ENCODE measurements at places on chromosomes 4 and X.

GRCh38 chrX:129347291-129347690 lies 176.0 kb downstream of the SMARCA1 start:
- DNase-seq, result no peak

DNA sequence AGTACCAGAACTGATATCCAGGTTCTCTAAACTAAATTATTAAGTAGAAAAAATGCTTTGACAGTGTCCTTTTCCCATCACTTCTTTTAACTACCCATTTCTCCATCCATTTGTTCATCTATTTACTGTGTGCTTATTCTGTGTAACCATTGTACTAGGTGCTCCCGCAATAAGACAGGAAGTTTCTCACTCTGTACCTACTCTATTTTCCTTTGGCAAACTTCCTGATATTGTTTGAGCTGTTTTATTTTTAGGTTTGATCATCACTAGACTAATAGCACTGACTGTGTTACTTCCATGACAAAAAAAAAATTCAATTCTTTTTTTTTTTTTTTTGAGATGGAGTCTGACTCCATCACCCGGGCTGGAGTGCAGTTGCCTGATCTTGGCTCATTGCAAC lies 102.5 kb upstream of the CASK start:
- no peak for DNase-seq

GRCh38 chrX:75547783-75548182 lies 24.9 kb upstream of the ZDHHC15 start:
- peak; percentile 80 for DNase-seq

DNA sequence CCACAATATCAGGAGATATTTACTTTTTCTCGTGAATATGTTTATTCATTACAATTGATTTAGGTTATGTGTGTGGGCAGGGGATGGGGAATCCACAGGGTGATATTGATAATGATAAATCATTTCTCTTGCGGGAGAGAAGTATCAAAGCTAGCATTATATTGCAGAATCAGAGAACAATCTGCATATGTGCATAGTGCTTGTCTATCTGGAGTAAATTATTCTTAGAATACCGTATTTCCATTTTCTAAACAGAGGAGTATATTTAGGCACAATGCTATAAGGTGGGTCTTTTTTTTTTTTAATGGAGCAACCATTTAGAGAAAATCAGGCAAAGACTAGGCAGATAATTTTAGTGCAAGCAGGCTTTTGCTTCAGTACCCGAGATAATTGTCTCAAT lies 166.0 kb upstream of the ARX start:
- DNase-seq, result no peak

GRCh38 chrX:136194536-136194935 lies 47.2 kb downstream of the FHL1 start:
- no peak for DNase-seq

DNA sequence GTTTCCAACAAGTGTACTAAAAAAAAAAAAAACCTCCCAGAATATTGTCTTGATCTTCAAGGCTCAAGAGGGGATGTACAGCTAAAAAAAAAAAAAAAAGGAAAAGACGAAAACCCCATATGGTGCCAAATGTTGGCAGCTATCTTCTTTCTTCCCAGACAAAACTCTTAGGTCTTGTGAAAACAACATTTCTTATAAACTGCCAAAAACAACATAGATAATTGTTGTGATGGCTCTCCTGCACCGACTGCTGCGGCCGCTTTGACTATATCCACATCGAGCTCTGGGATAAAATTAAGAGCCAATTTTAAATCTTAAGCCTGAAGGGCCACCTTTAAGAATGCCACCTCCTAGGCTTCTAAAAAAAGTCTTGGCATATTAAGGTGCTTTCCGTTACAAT lies 23.5 kb downstream of the PDGFC start:
- no peak for DNase-seq

DNA sequence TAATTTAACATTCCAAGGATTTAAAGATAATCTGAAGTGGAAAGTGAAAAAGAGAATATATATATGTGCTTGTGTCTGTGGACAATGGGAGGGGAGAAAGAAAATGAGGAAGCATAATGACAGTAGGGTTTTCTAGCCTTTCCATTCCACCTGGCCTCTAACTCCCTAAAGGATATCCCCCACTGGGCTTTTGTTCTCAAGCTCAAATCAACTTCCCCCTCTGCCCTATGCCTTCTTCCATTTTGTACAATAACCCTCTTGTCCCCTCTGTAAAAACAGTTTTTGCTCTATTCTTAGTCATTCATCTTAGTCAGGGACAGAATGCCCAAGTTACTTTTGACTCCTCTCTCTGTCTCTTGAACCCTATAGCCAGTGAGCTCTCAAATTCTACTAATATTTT lies 23.6 kb downstream of the ANTXR2 start:
- DNase-seq, result no peak

DNA sequence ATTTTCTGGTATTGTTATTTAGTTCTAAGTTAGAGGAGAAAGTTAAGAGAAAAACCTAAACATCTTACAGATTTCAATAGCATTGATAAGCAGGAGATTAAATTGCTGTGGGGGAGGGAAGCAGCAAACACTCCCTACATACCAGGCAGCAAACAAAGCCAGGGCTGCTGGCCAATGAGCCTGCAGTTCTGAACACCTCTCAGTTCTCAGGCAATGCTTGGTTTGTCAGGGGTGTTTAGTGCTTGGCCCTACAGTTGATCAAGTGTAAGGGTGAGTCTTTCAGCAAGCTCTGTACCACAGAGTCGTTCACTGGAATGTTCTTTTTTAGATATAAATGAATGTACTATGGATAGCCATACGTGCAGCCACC lies 38.6 kb downstream of the EGFL6 start:
- no peak for DNase-seq

GRCh38 chr4:19883841-19884240 lies 367.9 kb upstream of the SLIT2 start:
- DNase-seq, result no peak

DNA sequence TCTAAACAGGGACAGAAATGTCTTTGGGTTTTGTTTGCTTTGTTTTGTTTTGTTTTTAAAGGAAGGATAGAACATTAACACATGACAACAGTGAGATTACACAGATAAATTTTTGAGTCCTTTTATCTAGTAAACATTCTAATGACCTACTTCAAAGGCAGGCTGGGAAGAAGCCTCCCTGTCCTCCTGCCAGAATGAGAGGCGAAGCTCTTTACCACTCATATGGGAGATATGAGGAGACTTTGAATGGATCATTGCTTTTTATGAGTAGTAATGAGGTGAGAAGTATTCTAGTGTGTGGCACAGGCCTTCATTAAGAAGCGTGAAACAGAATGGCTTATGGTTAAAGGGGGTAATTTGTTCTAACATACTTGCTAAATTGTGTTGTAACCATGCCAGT lies 172.0 kb downstream of the FBXO8 start:
- no peak for DNase-seq

DNA sequence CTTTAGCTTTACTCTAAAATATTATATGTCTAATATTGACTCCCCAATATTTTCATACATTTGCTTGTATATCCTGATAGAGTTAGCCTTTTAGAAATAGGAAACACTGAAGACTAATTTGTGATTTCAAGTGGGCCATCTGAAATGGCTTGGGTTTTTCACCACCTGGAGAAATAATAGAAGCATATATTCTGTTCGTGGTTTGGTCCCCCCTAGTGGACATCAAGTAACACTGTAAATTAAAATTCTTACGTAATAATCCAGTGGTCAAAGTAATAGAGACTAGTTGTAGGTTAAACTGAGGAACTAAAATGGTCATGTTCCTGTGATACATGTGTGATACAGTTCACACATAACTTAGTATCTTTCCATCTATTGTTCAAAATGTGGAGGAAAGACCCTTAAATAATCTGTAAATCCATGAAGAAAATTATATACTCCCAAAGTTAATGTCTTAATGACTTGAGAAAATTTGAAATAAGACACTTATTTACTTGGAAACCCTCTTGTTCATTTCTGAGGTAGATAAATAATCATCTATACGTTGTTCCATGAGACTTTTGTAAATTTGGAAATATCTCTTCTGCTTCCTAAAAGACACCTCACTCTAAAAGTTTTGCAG lies 79.8 kb upstream of the SMARCAD1 start:
- peak; percentile 29 for DNase-seq

GRCh38 chr4:2663275-2663674 lies 92.9 kb downstream of the TNIP2 start:
- DNase-seq, result no peak

DNA sequence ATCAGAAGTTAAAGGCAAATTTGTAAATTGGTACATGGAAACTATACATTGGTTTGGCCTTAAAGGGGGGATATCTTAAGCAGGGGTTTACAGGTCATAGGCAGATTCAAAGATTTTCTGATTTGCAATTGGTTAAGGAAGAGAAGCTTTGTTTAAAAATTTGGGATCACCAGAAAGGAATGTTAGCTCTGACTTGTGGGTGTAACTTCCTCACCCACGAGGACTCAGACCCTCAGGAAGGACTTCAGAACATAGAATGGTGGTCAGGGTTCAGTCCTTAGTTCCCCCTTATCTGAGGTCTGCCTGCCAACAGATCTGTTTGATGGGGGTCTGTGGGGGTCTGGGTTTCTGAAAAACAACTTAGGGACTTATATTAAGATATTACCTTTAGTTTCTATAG lies 427.4 kb upstream of the DIPK2B start:
- DNase-seq, result peak; percentile 33

DNA sequence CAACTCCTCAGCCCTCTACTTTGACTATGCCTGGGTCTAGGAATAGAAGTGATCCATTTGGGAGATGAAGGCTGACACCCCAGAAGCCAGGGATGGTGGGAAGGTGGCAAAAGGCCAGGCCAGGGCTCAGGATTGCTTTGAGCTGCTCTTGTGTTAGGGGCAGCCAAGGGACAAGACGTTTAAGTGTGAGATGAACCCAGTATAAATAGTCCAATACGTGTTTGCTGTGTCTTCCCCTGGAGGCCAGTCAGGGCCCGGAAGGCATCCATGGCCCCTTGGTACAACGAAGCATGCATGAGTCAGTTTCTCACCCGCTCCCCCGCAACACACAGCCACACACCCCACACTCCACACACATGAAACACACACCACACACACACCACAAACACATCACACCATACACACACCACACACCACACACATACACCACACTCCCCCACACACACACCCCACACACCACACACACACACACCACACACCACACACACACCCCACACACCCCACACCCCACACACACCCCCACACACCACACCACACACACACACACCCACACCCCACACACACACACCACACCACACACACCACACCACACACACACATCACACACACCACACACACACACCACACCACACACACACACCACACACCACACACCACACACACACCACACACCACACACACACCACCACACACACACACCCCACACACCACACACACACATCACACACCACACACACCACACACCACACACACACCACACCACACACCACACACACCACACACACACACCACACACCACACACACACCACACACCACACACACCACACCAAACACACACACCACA lies 5.1 kb downstream of the STARD8 start:
- DNase-seq, result peak; percentile 81

DNA sequence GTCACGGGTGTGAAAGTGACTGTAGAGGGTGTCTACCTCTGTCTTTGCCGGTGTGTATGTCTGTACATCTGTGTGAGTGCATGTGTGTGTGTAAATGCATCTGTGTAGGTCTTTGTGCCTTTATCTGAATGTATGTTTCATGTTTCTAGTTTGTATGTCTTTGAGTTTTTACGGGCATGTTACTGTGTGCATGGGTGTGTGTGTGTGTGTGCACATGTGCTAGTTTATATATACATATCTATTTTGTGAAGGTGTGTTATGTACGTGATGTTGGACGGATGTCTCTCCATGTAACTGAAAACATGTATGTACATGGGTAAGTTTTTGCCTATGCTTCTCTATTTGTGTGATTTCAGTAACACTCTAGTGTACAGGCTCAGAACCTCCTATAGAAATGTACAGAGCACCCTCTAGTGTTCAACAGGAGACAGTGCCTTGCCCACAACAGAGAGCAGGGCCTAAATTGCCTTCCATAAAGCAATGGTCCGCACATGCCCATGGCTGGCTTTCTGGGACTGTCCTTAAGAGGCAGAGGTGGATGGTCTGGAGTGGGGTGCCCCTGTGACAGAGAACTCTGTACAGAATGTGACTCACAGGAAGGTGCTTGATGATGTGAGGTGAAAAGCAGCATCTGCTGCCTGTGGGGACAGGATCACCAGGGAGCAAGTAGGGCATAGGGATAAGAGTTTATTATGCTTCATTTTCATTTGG lies 343.5 kb downstream of the RAPGEF2 start:
- DNase-seq, result peak; percentile 69

DNA sequence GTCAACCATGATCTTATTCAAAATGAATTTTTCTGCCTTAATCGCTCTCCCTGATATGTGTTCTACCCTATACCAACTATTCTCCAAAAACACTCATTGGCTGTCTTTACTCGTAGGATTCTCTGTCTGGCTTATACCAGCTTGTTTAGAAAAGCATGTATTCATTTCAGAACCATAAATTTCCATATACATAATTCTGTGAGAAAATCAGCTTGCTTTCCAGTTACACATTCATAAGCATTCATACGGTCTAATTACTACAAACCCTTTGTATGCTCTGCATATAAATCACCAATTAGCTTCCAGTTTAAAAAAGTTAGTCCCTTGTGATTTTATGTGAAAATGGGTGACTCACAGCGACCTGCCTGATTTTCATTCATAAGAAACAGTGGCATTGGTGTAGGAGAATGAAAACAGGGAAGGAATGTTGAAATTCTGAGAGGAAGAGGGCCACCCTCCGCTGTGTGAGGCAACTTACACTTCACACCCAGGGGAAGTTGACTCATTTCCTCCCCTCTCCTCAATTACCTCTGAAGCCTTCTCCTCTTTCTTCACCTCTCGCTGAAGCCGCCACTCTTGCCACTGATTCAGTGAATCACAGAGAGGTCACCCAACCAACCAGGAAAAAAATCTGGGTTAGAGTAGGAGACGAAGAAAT lies 63.3 kb downstream of the MEPE start:
- peak; percentile 76 for DNase-seq

DNA sequence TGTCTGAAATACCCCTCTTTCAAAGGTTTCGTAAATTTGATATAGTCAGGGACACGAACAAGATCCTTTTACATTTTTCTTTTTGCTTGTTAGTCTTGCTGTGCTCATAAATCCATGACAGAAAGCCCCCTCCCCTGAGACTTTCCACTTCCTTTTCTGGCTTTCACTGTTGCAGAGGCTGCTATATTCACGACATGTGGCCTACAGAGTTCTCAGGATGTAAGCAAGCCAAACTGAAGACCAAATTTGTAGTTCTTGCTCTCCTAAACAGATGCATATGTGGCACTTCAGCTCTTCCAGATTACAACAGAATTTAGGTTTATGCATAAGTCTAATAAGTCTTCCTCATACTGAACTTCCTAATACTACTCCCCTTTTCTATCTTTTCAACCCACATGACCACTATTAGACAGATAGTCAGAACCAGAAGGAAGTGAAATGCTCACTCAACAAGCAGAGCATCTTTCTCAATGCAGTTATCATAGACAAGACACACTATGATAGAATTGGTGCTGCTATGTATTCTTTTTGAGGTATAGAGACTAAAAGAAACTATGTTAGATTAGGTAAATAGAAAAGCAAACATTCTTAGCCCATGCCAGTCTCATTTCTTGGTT lies 15.0 kb downstream of the BTK start:
- no peak for DNase-seq
